ENCODE measurements at places on chromosomes 6 and 20.

DNA sequence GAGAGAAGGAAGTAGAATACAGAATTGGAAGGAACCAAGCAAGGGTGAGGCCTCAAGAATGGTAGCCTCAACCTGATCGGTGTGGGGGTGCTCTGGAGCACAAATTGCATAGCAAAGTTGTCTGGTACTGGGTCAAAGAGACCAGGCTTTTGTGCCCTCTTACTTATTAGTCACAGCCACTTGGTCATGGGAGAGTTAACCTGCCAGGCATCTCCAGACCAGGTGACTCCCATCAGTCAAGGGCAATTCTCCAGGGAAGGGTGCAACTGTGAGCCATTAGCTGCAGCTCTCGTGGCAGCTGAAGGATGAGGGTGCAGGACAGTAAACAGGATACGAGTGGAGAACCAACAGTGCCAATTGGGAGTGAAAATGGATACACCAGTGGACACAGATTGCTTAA is 47.7 kb upstream of the PLCB4 start:
- no peak for DNase-seq

- no peak for DNase-seq
These were observed 33.1 kb upstream of the IRF4 start for GRCh38 chr6:358432-358831.

GRCh38 chr20:667351-668034 is 8.1 kb downstream of the SCRT2 start:
- peak; percentile 42 for DNase-seq

DNA sequence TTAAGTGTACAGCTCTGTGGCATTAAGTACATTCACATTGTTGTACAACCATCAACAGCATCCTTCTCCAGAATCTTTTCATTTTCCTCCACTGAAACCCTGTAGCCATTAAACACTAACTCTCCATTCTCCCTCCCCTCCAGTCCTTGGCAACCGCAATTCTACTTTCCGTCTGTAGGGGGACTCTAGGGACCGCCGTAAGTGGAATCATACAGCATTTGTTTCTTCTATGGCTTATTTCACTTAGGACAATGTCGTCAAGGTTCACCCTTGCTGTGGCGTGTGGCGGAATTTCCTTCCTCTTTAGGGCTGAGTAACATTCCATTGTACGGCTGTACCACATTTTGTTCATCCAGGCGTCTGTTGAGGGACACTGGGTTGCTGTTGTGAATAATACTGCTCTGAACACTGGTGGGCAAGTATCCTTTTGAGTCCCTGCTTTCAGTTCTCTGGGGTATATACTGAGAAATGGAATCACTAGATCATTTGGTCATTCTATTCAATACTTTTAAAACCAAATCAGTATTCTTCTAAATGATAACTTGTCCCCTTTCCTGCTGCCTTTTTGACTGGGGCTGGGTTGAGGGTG is 50.7 kb downstream of the PPP1R3G start:
- no peak for DNase-seq

GRCh38 chr6:84596488-84596887 is 167.9 kb downstream of the TBX18 start:
- no peak for DNase-seq

GRCh38 chr20:44714701-44715498 is at the start of gene CCN5:
CCN5 (plus strand) TSS chr20:44715369; CDS start chr20:44715391, 22 bp downstream.
- DNase-seq: no peak

- DNase-seq: peak; percentile 52
These were observed 2.5 kb upstream of the HEY2 start for GRCh38 chr6:125746731-125747588.

DNA sequence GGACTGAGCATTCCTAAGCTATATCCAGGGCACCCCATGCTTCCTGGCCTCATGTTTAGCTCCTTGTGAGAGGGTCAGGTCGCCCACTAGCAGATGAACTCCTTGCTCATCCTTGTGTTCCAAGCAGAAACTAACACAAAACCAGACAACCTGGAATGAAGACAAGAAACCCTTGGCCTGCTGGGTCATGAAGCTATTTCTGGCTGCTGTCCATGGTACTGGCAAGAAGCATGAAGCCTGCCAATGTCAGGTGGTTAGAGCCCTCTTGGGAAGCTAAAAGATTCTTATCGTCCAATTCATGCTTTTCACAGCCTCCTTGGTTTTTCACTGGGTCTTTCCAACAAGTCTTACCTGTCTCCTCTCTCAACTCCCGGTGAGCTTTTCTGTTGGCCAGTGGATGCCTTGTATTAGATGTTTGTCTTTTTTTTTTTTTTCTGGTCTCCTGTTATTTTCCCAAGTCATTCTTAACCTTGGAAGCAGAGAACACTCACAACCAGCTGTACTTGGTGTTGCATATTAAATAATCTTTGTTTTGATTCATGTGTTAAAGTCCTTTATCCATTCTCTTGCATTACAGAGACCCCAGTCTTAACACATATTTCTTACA is 180.3 kb downstream of the ANKRD60 start:
- no peak for DNase-seq

GRCh38 chr6:158762787-158763433 is 56.3 kb downstream of the EZR start:
- DNase-seq: no peak

DNA sequence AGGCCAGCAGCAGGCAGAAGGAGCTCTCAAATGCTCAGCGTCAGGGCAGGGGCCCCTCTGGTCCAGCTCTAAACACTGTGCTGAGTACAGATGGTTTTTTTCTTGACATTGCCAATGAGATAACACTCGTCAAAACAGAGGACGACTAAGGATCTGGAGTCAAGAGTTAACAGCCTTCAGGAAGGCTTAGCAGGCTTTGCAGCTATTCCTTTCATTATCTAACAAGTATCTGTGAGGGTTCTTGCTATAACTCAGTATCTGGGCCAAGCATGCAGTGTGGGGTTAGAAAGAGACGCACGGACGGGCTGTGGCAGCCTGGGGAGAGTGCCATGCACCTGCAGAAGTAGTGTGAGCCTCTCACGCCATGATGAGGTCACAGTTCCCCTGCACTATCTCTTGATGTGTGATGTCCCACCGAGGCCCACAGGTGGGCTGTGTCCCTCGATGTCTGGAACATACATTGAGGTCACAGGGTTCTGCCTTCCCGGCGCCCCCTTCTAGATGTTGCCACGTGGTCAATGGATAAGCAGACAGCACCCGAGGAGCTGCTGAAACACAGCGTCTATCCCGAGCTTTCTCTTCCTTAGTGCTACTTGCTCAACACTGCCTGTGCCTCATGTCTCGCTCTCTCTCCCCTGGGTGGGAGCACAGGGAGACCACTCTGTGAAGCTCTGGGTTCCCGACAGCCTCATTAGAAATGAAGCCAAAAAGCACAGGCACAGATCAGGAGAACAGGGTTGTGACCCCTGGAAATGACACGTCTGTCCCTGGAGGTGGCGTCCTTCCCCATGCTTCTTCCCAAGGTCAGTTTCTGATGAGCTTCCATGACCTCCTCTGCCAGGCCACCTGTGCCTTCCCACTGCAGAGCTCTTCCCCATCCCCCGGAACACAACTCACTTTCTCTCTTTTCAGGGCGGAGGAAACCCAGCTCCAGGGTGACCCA is 85.5 kb upstream of the RPS6KA2 start:
- DNase-seq: no peak

DNA sequence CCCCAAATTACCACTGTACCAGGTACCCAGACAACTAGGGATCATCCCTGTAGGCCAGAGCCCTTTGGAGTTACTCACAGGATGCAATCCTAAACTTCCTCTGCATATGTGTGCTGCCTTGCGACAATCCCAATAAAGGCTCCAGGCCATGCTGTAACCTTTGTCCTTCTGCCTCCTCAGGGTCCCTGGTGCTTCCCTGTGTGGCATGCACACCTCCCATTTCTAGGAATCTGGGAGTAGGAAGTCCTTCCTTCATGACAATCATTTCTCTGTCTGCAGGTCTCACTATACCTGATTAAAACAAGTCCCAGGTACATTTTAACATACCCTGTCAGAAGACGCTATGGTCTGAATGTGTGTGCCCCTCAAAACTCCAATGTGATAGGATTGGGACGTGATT is 37.0 kb upstream of the MCUR1 start:
- no peak for DNase-seq

- no peak for DNase-seq
These were observed 852.3 kb upstream of the HS3ST5 start for GRCh38 chr6:115194981-115195638.

DNA sequence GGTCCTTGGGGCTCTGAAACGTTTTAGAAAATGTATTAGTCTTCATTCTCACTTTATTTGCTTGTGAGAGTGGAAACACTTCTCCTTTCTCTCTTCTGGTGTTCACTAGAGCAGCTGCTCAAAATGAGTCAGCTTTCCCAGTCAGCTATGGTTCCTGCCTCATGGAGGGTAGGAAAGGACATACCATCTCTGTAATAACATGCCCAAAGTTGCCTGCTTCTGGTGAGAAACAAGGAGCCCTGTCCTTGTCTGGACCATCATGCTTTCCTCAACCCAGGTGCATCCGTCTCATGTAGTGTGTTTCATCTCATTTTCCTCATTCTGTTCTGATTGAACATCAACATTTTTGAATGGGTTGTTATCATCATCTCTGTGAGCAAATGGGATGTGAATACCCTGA is 17.1 kb upstream of the TINAG start:
- no peak for DNase-seq

DNA sequence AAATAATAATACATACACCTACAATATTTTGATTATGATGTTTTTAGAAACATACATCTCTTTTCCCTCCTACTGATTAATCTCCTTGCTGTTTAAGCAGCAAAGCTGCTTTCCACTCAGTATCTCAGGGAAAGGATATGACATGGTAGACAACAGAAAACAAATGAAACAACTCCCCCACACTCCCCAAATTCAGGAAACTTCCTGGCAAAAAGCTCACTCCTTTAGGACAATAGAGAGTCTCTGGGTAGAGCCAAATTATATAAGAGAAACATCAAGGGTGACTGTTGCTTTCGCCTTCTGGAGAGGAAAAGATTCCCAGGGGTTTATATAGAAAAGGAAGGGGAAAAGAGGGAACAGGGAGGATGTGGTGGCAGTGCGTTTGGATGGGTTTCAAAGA is 48.7 kb upstream of the AHI1 start:
- no peak for DNase-seq

- no peak for DNase-seq
These were observed at the start of gene METTL24 for GRCh38 chr6:110357664-110358552. METTL24 (minus strand) TSS chr6:110358349; CDS start chr6:110358272, 77 bp downstream.

GRCh38 chr6:108348655-108349349 is 53.9 kb downstream of the AFG1L start:
- no peak for DNase-seq

DNA sequence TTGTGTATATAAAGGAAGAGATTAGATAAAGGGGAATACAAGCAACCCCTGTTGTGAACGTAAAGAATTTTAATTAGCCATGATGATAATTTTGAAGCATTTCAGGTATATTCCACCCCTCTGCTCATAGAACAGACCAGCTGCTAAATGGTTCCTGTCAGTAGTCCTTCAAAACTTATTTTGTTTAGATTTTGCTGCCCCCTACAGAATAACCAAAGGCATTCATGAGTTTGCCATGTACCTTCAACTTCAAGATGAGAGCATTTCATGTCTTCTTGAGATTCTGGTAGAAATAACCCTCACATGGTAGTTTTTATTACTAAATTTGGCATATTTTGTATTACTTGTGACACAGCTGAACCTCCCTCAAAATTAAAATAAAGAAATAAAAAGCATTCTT is 1586.7 kb downstream of the HACE1 start:
- no peak for DNase-seq

DNA sequence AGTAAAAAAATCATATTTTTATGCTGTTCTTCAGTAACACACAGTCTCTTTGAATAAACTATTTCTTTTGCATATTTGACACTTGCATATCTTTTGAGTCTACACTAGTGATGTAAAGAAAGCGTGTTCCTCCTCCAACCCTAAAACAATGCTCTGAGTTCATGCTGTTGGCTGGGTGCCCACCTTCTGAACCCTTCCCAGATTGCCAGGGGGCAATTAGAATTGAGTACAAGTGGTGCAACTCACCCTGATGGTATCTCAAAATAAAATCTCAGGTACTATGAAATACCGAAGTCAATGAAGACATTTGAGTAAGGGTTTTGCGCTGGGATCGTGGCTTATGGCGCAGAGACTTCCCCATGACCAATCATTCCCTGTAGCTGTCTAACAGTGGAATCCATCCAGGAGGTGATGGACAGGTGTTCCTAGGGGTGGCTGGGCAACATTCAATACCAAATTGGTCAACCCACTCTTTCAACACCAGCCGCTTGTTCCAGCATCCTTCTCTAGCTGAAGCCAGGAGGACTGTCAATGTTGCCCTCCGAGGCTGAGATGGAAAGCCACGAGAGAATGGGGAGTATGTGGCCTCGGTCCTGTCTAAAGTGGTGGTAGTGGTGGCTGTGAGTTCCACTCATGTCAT is 94.4 kb upstream of the ZNFX1 start:
- no peak for DNase-seq

- DNase-seq: no peak
These were observed 57.2 kb upstream of the MTRF1L start for GRCh38 chr6:153059757-153060156.

GRCh38 chr20:3710703-3711483 is 1.5 kb downstream of the SIGLEC1 start:
- peak; percentile 57 for DNase-seq

DNA sequence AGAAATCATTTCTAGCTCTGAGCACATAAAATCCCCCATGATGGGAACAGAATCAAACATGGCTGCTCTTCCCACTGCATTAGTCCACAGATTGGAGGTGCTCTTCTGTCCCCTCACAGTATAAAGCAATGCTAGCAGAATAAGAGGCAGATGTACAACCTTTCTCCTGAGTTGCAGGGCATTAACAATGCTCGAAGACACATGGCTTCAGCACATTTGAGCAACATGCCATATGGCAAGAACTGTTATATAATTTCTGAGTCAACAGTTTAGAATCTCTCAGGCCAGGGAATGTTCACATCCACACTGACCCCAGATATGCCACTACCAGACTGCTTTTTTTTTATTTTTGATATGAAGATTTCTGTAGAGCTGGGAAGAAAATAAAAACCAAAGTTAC is 119.6 kb downstream of the KIF13A start:
- DNase-seq: no peak

GRCh38 chr6:72218125-72218524 is 331.8 kb downstream of the RIMS1 start:
- DNase-seq: no peak

- DNase-seq: no peak
These were observed 51.5 kb upstream of the KIF25 start for GRCh38 chr6:167946007-167946406.

DNA sequence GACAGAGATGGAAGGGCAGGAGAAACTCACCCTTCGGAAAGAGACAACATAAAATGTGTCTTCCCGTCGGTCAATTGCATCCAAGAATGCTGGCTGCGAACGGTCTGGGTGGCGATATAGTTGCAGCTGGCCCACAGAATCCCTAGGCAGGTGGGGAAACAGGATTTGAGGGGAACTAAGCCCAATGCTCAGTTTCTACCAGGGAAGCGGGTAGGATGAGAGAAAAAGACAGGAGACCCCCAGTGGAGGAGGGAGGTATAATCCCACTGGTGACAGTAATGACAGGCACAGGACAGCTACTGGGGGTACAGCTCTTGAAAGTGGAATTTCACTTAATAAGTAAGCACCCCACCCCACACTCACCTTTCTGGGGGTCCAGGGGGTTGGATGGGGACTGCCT is 7.5 kb upstream of the TNXB start:
- no peak for DNase-seq

- DNase-seq: no peak
These were observed 234.4 kb downstream of the SMOC2 start for GRCh38 chr6:168675375-168675774.

GRCh38 chr20:44483112-44483511 is 7.4 kb downstream of the TTPAL start:
- no peak for DNase-seq
